Activated CD4-positive, alpha-beta T cell treated with anti-CD3 and anti-CD28 coated beads, Interleukin-2, Interleukin-4, amounts not matched to agents 100 ng/mL and 50 ng/mL, durations not matched to agents 16 hours and 8 hours (primary cell): ENCODE measurements at places on chromosomes 1 and 21.

DNA sequence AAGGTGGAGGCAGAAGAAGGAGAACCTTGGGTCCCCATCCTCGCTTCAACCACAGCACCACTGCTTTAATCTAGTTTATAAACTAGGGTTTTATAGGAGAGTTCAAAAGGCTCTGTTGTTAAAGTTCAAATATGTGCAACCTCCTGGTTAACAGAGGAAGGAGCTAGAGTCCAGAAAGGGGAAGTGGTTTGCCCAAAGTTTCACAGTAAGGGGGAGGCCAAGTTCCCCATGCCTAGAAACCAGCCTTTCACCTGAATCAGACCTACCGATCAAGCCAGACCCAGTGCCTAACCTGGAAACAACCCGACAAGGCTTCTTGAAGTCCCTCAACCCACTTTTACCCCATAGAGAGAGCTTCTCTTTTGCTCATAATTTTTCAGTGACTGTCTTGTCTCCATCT lies 106.5 kb downstream of the PLPP3 start:
- DNase-seq: no peak

- no peak for DNase-seq
Measured at GRCh38 chr1:241171991-241172390, 185.0 kb downstream of the RGS7 start.

GRCh38 chr21:28489162-28489561 lies 503.5 kb downstream of the LTN1 start:
- DNase-seq: no peak

- no peak for DNase-seq
Measured at GRCh38 chr21:37425001-37425400, 58.4 kb downstream of the DYRK1A start.

- DNase-seq: no peak
Measured at GRCh38 chr1:201365251-201365650, 12.2 kb downstream of the TNNT2 start.

GRCh38 chr1:235679005-235679404 lies 29.4 kb upstream of the GNG4 start:
- DNase-seq: no peak
